ENCODE measurements at places on chromosomes 11 and 22. TPM values are rescaled to one million over a fixed set of nuclear protein-coding genes. Genes with fewer than 3 reads are reported as not detected.

- no peak for DNase-seq
These were observed 11.8 kb upstream of the KCNE3 start for GRCh38 chr11:74478877-74479731.

CHRDL2 gene
- not detected for total RNA-seq

DNA sequence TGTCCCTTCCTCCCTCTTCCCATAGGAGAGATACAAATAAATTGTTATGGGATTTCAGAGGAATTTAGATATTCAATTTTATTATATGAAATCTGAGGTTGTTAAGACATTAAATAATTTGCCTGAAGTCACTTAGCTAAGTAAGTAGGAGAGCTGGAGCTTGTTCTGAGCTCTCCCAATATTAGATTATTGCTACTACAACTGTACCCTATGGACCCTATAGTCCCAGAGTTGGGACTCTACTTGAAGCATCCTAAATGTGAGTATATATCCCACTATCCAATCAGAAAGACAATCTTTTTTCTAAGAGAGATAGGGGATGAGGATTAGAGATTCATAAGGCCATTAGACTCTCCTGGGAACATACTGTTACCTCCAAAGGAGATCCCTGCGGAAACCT is 1130.0 kb downstream of the DLG2 start:
- DNase-seq, result no peak

OR8D4 gene
- not detected for total RNA-seq
